ENCODE measurements at places on chromosomes 13 and 19.

DNA sequence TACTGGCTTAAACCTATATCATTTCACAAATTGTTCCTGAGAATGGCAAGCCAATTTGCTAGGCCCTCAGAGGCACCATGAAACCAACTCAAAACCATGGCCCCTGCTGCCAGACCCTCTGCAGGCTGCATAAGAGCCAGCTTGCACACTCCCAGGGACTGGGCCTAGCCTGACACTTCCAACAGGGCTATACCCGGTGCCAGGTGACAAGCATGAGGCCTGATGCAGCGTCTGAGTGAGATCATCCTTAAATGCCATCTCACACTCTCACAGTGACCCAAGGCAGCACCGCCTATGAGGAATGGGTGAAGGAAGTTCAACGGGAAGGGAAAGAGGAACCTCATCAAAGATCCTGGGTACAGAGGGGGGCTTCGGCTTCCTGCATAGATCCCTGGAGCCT is 65.6 kb downstream of the C13orf42 start:
- DNase-seq = no peak

DNA sequence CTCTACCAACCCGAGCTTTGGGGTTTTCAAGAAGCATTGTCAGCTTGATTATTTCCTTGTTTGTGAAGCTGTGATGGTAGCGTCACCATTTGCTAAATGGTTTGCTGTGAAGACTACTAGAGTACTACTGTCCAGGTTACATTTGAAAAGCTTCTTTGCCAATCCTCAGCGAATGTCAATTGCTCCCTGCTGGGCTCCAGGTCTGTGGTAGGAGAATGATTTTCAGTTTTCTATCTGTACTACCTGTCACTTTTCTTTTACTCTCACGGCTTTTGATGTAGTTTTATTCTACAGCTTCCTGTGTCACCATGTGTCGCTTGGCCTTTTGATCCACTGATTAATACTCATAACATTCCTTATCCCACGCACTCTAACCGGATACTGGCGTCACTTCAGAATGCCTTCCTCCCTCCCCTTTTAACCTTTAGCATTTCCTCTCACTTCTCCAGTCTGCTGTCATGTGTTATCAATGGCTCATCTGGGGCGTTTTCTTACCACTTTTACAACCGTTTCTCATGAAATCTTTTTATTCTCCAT is 7.5 kb upstream of the GPR183 start:
- DNase-seq = no peak

GRCh38 chr13:113064534-113065405 is 40.8 kb upstream of the F7 start:
- DNase-seq = no peak

GRCh38 chr19:33777753-33778088 is 18.9 kb upstream of the KCTD15 start:
- no peak for DNase-seq

DNA sequence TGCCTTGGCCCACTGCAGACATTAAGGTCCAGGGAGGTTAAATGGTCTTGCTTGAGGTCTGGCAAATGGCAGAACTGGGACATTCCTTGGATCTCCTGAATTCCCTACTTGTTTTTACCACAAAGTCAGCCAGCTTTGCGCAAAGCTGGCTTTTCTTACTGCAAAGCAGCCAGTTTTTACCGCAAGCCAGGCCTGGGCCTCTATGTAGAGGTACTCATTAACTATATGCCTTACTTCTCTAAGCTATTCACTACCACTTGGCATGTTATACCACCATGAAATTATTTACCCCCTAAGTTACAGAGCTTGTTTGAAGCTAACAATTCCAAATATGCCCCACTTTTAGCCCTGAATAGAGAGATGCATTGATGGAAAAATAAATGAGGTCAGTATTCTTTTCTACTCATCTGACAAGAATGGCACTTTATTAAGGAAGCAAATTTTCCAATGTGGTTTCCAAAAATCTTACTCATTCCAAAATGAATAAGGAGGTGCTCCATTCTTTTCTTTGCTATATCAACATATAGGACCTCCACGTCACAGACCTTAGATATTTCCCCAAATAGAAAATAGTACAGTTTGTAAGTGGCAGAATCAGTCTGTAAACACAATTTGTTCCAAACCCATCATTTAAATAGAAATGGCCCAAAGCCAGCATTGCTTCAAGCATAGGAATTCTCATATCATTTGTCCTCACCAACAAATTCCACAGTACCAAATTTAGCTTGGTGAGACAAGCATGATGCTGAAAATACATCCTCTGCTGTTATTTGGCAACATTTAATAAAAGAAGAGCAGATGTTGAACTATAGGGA is 143.9 kb upstream of the TSC22D1 start:
- no peak for DNase-seq

GRCh38 chr19:4016486-4016885 is 8.9 kb downstream of the PIAS4 start:
- DNase-seq = no peak

DNA sequence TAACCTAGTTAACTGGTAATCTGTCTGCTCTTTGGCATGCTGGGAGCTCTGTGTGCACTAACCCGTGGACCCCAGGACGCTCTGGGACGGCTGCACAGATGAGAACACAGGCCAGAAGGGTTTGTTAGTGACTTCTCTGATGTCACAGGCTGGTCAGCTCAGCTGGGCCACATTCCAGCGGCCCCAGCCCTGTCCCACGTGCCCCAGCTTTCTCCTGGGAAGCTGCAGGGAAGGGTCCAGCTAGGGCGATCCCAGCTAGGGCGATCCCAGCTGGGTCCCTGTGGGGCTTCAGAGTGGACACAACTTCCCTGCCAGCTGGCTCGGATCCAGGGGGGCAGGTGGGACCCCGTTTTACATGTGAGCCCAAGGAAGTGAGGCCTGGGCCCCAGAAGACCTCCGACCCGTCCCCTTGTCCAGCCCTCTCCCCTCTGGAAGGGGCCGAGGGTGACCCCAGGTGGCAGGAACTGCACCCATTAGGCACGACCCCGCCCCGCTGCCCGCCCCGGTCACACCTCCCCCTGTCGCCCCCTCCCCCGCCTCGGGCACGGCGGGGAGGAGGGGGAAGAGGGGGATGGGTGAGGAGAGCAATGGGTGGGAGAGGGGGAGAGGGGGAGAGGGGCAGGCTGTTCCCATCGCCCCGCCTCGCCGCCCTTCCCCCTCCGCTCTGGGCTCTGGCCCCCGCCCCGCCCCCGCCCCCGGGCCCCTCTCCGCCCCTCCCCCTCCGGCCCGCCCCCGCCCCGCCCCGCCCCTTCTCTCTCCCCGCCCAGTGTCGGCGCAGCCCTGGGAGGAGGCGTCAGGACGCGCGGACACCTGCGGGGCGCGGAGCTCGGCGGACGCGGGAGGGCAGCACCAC is 75.2 kb upstream of the MCF2L start:
- DNase-seq = peak; percentile 87

DNA sequence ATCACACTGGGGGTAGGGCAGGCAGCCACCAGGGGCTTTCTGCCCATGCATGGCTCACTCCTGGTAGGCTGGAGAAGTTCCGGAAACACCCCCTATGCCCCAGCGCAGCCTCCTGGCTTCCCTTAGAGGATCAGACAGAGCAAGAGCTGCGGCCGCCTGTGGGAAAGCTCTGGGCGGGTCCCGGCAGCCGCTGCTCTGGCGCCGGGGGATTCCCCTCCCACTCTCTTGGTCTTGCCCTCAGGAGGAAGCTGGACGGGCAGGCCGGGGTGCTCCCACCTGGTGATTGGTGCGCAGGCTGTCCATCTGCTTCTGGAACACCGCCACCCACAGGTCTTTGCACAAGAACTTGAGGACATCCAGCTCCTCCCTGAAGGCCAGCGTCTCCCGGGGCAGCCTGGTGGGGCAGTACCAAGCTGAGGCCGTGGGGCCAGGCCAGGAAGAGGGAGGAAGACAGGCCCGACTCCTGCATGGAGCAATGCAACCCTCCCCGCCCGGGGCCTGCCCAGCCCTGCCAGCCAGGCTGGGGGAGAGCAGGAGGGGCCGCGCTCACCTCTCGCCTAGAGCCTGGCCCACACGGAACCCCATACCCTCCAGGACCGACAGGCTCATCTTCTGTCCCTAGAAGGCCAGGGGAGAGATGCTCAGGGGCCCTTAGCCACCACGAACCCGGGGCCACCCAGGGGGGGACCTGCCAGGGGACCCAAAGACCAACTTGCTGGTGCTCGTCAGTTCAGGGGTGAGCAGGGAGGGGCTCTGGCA is 4.0 kb upstream of the NKPD1 start:
- DNase-seq = no peak

DNA sequence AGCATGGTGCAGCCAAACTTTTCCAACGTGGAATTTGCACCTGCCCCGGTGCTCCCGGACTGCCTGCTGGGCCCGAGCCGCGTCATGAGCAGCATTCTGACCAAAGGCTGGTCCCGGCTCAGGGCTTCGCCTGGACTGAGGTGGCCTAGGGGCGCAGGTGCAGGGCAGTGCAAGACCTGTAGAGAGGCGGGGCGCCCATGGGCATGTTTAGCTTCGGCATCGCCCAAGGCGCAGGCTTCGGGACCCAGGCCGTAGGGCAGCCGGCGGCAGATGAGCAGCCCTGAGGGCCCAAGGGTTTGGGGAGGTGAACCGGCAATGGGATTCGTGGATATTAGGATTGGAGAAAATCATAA is 23.8 kb downstream of the LRFN3 start:
- DNase-seq = no peak

DNA sequence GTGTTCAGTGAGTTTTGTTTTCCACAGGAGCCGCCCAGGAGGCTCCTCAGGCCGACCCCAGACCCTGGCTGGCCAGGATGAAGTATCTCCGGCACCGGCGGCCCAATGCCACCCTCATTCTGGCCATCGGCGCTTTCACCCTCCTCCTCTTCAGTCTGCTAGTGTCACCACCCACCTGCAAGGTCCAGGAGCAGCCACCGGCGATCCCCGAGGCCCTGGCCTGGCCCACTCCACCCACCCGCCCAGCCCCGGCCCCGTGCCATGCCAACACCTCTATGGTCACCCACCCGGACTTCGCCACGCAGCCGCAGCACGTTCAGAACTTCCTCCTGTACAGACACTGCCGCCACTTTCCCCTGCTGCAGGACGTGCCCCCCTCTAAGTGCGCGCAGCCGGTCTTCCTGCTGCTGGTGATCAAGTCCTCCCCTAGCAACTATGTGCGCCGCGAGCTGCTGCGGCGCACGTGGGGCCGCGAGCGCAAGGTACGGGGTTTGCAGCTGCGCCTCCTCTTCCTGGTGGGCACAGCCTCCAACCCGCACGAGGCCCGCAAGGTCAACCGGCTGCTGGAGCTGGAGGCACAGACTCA is 12.9 kb downstream of the B3GNT3 start:
- DNase-seq = no peak

- DNase-seq = no peak
These were observed 6.4 kb downstream of the ARHGEF7 start for GRCh38 chr13:111121506-111121905.

DNA sequence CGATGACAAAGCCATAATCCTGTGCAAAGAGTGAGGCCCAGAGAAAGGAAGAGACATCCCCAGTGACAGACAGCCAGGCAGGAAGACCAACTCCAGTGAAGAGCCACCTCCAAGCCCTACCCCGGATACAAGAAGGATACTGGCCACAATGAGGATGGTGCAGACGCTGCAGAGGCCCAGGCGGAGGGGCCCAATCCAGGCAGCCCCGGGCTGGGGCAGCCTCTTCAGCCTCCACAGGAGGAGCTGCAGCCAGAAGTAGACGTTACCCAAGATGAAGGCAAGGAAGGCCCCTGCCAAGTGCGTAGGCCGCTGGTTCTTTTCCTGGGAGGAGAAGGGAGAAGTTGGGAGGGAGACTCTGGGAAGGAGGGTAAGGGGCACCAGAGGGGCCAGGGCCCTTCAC is 8.5 kb downstream of the TMEM150B start:
- DNase-seq = no peak

DNA sequence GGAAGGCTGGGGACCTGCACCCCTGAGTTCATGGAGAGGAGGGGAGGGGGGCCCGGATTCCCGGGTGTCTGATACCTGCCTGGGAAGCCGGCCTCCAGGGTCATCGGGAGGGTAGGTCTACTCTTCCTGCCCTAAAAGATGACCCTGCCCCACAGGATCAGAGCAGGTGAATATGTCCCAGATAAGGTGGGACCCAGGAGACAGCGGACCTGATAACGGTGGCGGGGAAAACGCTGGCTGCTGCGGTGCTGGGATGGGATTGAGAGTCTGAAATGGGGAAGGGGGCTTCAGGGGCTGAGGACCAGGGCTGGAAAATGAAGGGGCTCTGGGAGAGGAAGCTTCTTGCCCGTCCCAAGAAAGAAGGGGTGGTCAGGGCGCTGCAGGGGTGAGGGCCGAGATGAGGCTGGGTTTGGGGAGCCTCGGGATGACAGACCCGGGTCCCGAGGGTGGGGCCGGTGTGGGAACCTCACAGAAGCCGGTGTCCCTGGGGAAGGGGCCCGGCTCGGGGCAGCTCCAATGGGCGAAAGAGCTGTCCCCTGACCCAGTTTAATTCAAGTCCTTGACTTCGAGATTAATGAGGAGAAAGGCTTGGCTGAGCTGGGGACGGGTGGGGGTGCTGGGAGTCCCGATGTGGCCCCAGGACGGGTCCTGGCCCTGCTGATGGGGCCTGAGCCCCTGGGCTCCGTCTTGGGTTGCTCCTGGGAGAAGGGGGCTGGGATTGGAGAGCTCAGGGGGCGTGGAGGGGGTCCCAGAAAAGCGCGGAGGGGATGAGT is 823 bp downstream of the TTYH1 start:
- DNase-seq = peak; percentile 29

GRCh38 chr19:12880551-12881171 is 588 bp downstream of the DNASE2 start:
- peak; percentile 59 for DNase-seq

DNA sequence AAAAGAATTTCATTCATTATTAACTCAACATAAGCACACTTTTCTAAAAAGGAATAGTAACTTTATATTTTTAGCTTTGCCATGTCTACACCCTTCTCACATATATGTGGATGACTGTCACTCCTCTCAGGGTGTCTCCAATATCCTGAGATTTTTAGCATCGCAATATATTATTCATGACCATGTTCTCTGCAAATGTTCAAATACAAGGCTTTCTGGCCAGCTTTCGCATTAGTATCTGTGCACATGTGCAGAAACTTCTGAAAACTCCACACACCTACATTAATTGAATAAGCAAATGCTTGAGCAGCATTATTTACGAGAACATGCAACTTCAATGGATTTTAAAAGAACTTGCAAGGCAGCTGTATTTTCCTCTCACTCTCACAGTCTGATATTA is 334.8 kb downstream of the PCDH9 start:
- DNase-seq = no peak

- no peak for DNase-seq
These were observed 95.3 kb downstream of the POSTN start for GRCh38 chr13:37503287-37503686.

- DNase-seq = no peak
These were observed 42.2 kb downstream of the GATAD2A start for GRCh38 chr19:19447536-19448237.

- DNase-seq = peak; percentile 49
These were observed 26.4 kb upstream of the TPTE2 start for GRCh38 chr13:19587635-19588300.

GRCh38 chr19:1004204-1004802 is 4.1 kb downstream of the GRIN3B start:
- no peak for DNase-seq

All from D341Med (cell line).